ENCODE measurements at places on chromosomes 1 and 21. TPM values are rescaled to one million over a fixed set of nuclear protein-coding genes. Genes with fewer than 3 reads are reported as not detected.

- no peak for DNase-seq
Observed at GRCh38 chr1:119549719-119550132, 42.7 kb downstream of the HSD3B1 start.

Gene REN
- total RNA-seq = 0.26 TPM

Gene HSD3B2
- not detected for total RNA-seq

DNA sequence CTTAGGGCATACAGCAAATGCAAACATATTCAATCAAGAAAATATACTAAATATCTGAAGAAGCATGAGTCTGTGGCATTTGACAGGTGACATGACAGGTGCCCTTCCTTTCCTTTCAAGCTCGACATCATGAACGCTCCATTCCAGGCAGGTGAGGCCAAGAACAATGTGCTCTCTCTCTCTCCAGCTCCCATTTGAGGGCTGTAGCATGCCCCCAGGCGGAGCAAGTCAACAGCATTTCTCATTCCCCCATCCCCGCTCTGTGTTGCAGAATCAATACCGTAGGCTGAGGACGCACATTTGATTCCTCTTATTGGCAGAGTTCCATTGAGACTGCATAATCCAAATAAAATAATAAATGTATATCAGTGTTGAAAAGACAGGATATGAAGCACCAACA lies 24.6 kb upstream of the PLPPR4 start:
- no peak for DNase-seq

Gene GIPC2
- 4.4 TPM for total RNA-seq

DNA sequence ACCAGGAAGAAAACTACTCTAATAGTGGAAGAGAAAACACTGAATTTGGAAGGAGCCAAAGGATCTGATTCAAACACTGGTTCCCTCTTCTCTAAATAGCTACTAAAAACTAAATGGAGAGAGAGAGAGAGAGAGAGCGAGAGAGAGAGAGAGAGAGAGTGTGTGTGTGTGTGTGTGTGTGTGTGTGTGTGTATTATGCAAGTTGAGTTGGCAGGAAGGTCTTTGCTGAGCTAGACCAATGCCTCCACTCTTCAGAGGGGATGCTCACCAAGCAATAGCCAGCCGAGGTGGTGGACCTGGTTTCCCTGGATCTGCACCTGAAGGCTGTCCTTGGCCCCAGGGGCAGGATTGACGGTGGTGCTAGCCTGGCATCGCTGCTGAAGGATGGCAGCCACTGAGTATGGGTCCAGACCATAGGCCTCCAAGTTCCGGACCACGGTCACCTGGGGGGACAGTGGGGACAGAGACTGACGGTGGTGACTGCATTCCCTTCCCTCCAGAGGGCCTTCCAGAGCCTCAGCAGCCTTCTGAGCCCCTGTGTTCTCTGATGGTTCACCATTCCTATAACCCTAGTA lies 18.8 kb downstream of the EIF2D start:
- no peak for DNase-seq

DNA sequence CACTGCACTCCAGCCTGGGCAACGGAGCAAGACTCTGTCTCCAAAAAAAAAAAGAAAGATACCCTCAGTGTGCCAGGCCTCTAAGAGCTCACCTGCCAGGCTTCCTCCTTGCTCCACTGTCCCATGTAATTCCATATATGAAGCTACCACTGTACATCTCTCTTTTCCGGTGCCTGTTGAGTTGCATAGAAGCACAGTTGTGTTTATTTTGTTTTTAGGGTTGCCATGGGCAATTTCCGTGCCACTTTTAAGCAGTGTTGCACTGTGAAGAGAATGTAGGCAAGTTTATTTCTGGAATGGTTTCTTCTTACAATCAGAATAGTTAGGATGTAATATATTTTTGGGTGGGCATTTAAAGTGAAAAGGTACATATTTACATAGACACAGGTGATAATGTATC lies 23.3 kb downstream of the MR1 start:
- DNase-seq = no peak

DNA sequence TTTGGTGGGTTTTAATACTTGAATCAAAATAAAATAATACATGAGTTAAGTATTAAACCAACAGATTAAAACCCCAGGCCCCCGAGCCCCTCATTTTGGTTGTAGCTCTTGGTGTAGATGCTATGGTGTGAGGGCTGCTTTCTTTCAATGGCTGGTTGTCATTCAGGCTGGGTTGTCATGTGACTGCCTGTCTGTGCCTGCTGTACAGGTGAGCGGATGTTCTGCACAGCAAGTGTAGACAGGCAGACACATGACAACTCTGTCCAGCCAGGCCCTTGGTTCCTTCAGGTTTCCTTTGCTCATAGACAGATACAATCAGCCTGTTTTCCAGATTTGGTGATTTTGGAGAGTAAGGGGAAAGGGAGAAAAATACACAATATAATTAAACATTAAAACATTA lies 281.9 kb upstream of the C1orf105 start:
- DNase-seq = no peak

Gene CFAP126
- total RNA-seq = not detected

Gene CD1E
- total RNA-seq = 0.69 TPM

DNA sequence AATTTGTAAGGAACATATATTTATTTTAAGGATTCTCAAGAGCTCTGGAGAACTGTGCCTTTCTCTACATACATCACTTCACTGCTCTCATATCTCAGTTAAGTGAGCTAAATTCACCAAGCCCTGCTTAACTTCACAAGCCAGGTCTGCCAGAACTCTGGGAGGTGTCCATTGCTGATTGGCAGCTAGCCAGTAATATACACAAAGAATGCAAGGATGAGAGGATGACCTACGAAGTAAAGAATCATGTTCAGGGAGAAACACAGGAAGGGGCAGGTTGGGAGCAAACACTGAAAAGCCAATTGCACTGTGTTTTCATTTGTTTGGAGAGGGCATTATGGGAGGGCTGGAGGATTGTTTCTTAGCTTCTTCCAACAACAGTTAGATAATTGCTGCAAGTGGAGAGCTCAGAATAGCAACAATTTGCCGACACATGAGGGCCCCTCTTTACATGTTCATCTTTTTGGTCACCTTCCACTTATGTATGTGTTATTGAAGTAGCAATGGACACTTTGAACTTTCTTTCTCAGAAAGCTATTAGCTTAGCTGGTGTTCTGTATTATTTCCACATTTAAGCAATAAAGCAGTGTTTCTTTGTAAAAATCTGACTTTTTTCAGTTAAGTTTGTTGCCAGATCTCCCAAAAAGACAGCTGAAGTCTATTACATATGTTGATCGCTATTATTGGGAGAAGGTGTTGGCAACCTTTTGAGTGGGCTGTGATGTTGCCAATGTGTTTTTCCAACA lies 254.8 kb downstream of the LTN1 start:
- DNase-seq = no peak

Gene CNR2
- 0.11 TPM for total RNA-seq

DNA sequence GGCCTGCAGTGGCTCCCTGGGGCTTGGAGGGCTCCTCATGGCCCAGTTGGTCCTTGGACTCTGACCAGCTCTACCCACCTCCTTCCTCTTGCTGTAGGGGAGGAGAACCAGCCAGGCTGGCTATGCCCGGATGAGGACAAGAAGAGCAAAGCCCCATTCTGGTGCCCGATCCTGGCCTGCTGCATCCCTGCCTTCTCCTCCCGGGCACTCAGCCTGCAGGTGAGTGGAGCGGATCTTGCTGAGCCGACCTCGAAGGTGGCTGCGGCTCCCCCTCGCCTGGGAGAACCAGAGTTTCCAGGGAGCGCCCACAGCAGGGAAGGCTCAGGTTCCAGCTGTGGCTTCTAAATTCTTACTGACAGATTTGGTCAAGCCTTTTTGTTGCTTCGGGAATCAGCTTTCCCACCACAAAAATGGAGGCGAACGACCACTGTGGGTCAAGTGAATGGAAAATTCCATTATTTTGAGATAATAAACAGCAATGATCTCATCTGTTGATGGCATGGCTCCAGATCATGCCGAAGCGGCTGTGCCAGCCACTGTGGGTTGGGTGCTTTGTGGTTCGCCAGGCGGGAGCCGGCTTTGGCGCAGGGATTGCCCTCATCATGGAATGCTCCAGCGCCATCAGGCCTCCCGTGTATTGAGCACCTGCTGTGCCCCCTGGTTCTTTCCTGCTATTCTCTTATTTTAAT lies 106.5 kb upstream of the ACTL8 start:
- no peak for DNase-seq

Gene SYT14
- total RNA-seq = 2.4 TPM

DNA sequence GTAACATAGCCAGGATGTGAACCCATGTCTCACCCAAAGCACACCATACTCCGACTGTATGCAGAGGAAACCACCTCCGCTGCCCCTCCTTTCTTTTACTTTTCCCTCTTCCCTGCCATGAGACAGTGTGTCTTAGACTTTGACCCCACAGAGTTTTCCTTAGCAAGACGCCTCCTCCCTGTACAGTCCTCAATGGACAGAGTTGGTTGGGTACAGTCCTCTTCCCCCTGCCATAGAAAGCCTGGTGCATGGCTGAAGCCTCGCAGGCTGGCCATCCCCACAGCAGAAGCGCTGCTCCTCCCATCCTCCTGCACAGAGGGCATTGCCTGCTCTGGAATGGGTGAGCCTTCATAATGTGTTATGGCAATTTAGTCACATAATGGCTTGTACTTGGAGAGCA lies 127.9 kb downstream of the PLPP3 start:
- no peak for DNase-seq

Gene KRTAP13-2
- not detected for total RNA-seq

Gene FAM167B
- total RNA-seq = 2.5 TPM

Gene CFHR2
- not detected for total RNA-seq

GRCh38 chr1:230377851-230378250 lies 48.3 kb downstream of the PGBD5 start:
- no peak for DNase-seq

GRCh38 chr1:87089823-87090222 lies 175.4 kb downstream of the HS2ST1 start:
- no peak for DNase-seq

GRCh38 chr1:117609471-117609911 lies 3.6 kb downstream of the TENT5C start:
- DNase-seq = no peak

DNA sequence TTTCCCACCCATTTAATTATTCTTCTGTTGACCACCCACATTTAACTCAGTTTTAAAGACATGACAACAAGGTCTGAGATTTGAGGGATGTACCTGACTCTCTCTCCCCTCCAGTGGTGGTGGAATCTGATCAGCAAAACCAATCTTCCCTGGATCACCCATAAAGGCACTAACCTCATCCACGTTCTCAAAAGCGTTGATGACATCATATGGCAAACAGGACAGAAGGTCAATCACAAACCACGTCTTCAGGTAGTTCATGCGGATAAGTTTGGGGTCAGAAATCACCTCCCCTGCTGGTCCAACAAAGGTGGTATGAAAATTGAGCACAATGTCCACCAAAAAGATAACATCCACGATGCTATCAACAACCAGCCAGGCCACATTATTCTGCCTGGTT lies 115.3 kb downstream of the KCNH1 start:
- no peak for DNase-seq

DNA sequence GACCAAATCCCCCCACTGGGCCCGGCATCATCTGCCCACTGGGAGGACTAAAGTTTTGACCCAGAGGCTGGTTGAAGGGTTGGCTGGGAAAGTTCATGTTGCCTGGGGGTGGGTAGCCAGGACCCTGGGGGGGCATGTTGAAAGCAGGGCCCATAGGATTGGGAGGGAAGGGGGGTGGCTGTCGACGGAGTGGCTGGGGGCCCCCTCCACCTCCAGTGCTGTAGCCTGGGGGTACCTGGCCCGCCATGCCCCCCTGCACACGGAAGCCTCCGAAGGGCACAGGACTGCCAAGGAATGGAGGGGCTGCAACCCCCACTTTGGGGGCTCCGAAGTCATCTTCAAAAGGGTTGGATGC lies 2.2 kb downstream of the PYGO2 start:
- no peak for DNase-seq

DNA sequence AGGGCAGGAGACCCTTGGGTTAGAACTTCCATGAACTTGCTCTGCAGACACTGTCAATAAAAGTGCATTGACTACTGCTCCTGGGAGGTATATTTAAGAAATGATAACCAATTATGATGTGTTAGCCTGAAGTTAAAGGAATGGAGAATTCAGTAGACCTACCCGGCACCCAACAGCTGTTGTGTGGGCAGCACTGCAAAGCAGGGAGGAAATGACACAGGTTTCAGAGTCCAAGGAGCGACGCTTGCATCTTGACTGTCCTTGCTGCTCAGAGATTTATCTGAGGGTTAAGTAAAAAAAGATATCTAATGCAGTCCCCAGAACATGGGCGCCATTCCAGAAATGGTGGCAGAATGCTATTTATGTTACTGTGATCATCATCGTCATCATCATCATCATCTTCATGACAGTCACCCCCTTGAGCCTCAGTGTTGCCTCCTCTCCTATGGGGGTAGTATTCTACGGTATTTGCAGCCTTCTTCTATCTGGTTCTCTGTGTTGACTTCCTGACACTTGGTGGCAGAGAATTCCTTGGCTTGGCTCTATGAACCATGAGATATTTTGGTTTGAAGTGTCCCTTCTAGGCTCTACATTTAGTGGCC lies 225.9 kb downstream of the KAZN start:
- DNase-seq = no peak

DNA sequence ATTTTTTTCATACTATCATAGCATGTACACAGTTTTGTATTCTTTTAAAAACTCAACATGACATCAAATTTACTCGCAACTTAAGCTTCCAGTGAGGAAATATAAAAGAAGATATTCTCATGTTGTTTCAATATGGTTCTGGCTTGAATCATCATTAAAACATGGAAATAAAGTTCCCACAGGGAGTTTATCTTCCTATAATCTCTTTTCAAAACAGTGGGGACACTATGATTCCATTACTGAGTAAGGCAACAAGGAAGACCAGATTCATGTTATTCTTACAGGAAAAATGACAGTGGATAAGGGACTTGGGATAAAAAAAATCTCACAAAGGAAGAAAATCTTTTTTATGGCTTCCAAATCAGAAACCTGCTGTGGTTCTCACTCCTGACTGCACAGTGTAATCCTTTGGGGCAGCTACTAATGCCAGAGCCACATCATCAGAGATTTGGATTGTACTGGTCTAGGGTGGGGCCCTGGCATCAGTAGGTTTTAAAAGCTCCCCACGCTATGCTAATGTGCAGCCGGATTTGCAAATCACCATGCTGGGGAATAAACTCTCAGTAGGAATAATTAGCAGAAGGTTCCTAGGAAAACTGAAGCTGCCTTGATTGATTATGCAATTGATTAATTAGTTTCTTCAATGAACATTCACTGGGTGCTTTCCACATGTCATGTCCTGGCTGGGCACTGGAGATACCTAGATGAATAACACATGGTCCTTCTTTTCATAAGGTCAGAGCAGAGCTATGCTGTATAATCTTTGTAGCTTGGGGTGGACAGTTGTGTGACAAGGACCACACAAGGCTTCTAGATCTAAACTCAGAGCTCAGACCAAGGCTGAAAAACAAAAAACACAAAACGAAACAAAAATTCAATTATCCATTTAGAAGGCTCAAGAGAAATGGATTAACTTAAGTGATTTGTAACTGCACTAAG lies 71.1 kb upstream of the C8B start:
- no peak for DNase-seq

Gene C1QTNF12
- 0.53 TPM for total RNA-seq

GRCh38 chr1:35369922-35370671 lies 101.6 kb downstream of the ZMYM4 start:
- peak; percentile 42 for DNase-seq

Gene LCE2A
- not detected for total RNA-seq

GRCh38 chr1:86500714-86501113 lies 32.0 kb downstream of the CLCA1 start:
- no peak for DNase-seq

- DNase-seq = no peak
Observed at GRCh38 chr1:158930504-158930903, 848 bp upstream of the PYHIN1 start.

Data from urinary bladder (tissue), 4 donors.